ENCODE measurements at places on chromosomes 16 and 17.

GRCh38 chr16:22192261-22193062 is 13.6 kb upstream of the EEF2K start:
- peak; percentile 90 for DNase-seq

- no peak for DNase-seq
Observed at GRCh38 chr16:24784121-24784520, 54.7 kb downstream of the TNRC6A start.

- no peak for DNase-seq
Observed at GRCh38 chr17:604765-605164, 109.9 kb downstream of the VPS53 start.

DNA sequence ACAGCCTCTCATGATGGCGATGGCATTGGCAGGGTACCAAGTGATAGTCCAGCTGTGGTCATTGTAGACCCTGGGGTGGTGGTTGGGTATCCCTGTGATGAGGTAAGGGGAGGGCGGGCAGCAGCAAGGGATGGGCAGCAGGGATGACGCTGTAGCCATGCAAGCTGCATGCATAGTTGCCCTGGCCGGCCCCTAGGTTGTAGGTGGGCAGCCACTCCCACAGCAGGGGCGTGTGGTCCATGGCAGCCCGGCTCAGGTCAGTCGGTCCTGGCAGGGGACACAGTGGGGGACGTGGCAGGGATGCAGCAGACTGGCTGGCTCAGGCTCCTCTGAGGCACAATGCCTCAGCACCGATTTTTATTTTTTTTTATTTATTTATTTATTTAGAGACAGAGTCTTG is 8.7 kb downstream of the DRC3 start:
- no peak for DNase-seq

DNA sequence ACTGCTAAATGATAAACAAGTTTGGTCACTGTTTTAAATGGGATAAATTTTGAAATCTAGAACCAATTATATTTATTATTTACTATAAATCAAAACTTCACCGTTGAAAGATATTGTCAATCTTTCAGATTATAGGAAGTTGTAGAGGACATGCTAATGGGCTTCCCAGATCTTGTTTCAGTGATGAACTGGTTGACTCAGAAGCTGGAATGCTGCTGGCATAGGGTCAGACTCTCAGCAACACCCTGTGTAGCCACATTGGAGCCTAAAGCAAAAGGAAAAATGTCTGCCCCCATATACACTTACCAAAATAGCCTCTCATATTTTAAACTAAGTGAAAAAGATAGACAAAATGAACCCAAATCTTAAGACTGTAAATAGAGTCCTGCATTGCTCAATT is 916.9 kb upstream of the SOX9 start:
- DNase-seq, result no peak

DNA sequence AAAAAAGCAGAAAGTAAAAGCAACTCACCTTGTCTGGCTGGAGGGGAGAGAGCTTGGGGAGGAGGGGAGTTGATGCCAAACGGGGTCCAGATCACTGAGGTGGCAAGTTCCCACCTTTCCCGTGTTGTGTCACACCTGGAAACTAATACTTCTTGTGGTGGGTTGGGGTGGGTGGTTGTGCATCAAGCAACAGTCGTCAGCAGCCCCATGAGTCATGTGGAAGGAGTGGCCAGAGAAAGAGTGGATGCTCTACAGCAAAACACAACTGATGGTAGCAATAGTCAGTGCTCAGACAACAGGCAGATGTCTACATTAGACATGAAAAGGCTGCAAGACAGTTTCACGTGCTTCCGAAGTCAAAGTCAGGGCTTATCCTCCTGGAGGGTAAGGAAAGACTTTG is 35.4 kb downstream of the ARSG start:
- no peak for DNase-seq
